ENCODE measurements at places on chromosomes 1 and 21. TPM values are rescaled to one million over a fixed set of nuclear protein-coding genes. Genes with fewer than 3 reads are reported as not detected.

- peaks cover 4% of the 10 kb centered on the region for H3K4me1 ChIP-seq
- H3K27me3 ChIP-seq, result no peaks in the 10 kb centered on the region
- H3K36me3 ChIP-seq, result no peaks in the 10 kb centered on the region
- no peak for DNase-seq
- no peak overlapping the region for H3K27ac ChIP-seq
Observed at GRCh38 chr21:35199733-35200015, 150.6 kb upstream of the RUNX1 start.

GRCh38 chr1:44389437-44389836 is 15.6 kb upstream of the RNF220 start:
- H3K4me3 ChIP-seq, result no peak overlapping the region
- no peaks in the 10 kb centered on the region for H3K4me1 ChIP-seq
- no peaks in the 10 kb centered on the region for H3K36me3 ChIP-seq
- H3K27ac ChIP-seq, result no peak overlapping the region
- no peak for DNase-seq
- H3K27me3 ChIP-seq, result no peaks in the 10 kb centered on the region

UBE2Q1 gene
- 69.3 TPM for total RNA-seq

BEST4 gene
- 1.7 TPM for total RNA-seq

GRCh38 chr1:211910913-211911485 is 80.4 kb upstream of the LPGAT1 start:
- no peaks in the 10 kb centered on the region for H3K27me3 ChIP-seq
- H3K27ac ChIP-seq, result no peak overlapping the region
- no peak overlapping the region for H3K4me3 ChIP-seq
- H3K36me3 ChIP-seq, result no peaks in the 10 kb centered on the region
- H3K4me1 ChIP-seq, result no peaks in the 10 kb centered on the region

NHLH1 gene
- 0.08 TPM for total RNA-seq

FAM229A gene
- 15.5 TPM for total RNA-seq

DNA sequence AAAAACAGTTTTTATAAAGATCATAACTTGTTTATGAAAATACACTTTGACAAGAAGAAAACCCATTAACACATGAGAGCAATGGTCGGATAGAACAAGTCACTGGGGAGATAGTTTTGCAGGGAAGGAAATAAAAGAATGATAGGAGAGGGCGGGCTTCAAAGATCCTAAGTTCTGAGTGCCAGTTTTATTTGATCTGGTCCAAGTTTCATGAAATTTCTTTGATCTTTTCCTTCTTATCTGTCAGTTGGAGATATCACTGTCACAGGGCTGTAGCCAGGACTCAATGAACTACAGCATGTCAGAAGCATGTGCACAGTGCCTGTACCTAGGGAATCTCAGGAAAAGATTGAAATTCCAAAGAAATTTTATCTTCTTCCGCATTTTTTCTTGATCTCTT is 36.5 kb downstream of the CHRM3 start:
- DNase-seq, result no peak
- no peaks in the 10 kb centered on the region for H3K27me3 ChIP-seq
- H3K36me3 ChIP-seq, result no peaks in the 10 kb centered on the region
- H3K4me3 ChIP-seq, result no peak overlapping the region
- no peaks in the 10 kb centered on the region for H3K4me1 ChIP-seq
- no peak overlapping the region for H3K27ac ChIP-seq

GRCh38 chr1:77948841-77949424 is 29.9 kb downstream of the FUBP1 start:
- peaks cover 3% of the 10 kb centered on the region for H3K4me1 ChIP-seq
- DNase-seq, result no peak
- H3K27me3 ChIP-seq, result no peaks in the 10 kb centered on the region
